ENCODE measurements at places on chromosomes 12 and 14.

GRCh38 chr12:91287753-91288152 is 105.1 kb upstream of the DCN start:
- DNase-seq: no peak

- no peak for DNase-seq
Measured at GRCh38 chr12:79782172-79782900, 91.6 kb upstream of the PAWR start.

DNA sequence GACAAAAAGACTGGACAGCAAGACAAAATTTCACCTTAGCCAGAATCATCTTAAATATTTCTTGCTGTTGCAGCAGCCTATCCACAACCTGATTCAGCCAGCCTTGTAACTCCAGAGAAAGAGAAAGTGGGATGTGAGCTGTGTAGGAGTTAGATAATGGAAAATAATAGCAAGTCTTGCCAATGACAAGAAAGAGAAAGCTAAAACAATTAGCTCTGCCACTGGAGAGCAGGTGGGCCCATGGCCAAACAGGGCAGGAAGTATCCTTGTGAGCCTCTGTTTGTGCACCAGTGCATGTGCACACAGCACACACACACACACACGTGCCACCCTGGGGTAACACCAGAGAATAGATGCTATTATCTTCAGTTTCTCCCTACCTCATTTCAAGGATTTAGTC is 106.0 kb upstream of the CCDC196 start:
- DNase-seq: no peak

GRCh38 chr12:25929142-25929541 is 29.3 kb upstream of the RASSF8 start:
- DNase-seq: no peak

- no peak for DNase-seq
Measured at GRCh38 chr12:102757154-102757881, 159.7 kb downstream of the PAH start.

DNA sequence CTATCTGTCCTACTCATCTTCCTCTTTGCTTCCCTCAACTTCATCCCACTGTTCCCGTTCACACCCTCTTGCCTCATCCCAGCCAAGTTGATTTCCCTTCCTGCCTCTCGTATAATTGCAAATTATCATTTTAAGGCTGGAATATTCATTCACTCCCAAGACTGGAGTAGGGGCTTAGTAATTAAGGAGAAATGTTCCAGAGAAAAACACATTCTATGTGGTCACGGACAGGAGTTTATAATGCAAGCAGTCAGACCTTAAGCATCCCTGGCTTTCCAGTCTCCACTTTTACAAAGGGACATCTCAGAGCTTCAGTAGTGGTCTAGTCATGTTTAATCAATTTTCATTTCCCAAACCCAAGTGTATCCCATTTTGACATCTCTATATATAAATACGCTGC is 54.9 kb downstream of the TMEM132D start:
- no peak for DNase-seq

GRCh38 chr12:24228371-24228770 is 278.9 kb upstream of the SOX5 start:
- no peak for DNase-seq

DNA sequence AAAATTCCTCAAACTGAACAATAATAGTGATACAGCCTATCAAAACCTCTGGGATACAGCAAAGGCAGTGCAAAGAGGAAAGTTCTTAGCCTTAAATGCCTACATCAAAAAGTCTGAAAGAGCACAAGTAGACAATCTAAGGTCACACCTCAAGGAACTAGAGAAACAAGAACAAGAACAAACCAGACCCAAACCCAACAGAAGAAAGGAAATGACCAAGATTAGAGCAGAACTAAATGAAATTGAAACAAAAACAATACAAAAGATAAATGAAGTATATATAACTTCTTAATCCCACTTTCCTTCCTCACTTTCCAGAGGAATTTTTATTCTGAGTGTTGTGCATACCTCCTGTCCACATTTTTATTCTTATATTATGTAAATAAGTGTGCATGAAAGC is 192.0 kb downstream of the FUT8 start:
- DNase-seq: no peak

- no peak for DNase-seq
Measured at GRCh38 chr12:98238515-98239130, 276.8 kb upstream of the TMPO start.
